ENCODE measurements at places on chromosomes 11 and 22.

DNA sequence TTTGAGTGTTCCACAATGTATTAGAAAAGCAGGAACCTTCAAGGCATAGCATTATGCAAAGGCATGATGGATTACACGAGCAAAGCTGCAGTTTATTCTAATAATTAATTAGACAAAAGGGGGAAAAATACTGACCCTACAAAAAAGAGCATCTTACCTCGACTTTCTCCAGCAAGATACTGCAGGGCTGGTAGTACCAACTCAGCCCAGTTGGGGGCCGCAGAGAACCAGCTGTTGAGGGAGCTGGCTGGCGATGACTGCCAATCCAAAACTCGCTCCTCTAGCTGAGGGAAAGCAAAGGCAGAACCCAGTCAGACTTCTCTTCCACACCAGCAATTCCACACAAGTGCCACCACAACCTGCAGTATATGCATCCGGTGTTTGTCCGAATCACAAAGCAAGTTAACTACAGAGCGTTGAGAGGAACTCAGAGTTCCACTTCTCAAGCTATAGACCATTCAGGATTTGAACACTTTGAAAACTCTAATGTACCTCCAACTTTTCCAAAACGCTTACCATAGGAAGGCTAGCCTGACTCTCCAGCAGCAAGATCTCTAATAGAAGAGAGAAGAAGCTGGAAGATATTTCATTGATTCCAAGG lies 13.7 kb downstream of the NFRKB start:
- DNase-seq = peak; percentile 28

DNA sequence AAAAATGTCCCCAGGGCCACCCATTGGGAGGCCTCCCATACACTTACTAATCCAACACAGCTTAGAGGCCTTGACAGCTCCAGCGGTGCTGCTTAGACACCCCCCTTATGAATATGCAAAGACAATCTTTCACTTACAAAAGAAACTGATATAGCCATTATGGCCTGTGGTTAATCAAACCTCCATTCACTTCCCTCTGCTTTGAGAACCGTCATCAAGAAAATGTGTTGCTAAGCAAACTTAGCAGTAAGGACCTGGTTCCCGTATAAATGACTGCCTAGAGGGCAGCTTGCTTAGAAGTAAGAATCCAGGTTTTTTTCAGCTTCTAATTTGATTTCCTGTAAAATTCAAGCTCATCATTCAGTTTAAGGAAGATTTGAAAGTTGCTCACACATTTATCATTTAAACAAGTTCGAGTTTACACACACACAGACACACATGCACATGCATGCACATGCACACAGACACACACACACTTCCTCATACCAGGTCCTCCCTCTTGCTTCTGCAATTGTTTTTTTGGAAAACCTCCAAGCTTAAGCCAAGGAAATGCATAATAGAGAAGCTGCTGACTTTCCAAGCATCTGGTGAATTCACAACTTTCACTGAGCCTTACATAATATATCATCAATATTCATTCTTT lies 137.7 kb upstream of the BLID start:
- DNase-seq = no peak

DNA sequence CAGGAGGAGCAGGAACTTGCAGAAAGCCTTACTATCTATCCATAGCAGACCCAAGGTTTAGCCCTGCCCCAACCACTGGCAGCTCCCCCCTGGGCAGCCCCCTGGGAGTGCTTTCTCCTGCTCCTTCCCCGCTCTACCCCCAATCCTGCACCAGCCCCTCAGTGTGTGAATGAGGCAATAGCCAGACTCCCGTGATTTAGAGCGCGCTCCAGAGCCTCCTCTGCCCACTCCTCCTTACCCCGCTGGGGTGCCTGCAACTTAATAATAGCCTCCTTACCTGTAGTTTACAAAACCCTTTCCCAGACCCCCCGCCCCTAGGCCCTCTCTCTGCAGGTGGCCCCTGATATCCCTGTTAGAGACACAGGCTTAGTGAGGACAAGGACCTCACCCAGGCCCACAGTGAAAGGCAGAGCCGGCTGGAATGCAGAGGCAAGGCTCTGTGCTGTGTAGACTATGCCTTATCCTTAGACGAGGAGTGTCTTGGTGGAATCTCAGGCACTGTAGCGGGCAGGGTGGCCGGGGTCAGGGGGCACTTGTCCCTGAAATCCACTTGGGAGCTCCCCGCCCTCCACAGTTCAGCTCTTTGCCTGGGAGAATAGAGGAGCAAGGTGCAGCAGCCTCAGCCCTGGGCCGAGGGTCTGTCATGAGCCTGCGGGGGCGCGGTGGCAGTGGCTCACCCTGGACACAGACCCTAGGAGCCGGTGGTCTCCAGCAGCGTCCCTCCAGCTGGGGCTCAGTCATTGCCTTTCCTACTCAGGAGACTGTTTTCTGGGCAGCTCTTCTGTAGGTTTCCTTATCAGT lies 4.3 kb upstream of the CARNS1 start:
- DNase-seq = no peak

DNA sequence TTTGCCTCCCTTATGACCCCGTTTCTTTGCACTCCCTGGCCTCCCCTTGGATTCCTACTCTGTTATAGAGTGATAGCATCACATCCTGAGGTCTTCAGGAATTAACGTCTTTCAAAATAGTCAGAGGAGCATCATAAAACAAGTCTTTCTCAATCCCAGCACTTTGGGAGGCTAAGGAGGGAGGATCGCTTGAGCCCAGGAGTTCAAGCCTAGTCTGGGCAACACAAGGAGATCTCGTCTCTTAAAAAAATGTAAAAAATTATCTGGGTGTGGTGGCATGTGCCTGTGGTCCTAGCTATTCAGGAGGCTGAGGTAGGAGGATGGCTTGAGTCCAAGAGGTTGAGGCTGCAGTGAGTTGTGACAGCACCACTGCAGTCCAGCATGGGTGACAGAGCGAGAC lies 68.7 kb upstream of the AMPD3 start:
- no peak for DNase-seq

- no peak for DNase-seq
These were observed 4.2 kb upstream of the C11orf86 start for GRCh38 chr11:66970807-66971442.

- no peak for DNase-seq
These were observed 168.9 kb upstream of the TBCEL start for GRCh38 chr11:120854988-120855387.

- DNase-seq = no peak
These were observed 149.1 kb upstream of the E2F8 start for GRCh38 chr11:19389787-19390303.

DNA sequence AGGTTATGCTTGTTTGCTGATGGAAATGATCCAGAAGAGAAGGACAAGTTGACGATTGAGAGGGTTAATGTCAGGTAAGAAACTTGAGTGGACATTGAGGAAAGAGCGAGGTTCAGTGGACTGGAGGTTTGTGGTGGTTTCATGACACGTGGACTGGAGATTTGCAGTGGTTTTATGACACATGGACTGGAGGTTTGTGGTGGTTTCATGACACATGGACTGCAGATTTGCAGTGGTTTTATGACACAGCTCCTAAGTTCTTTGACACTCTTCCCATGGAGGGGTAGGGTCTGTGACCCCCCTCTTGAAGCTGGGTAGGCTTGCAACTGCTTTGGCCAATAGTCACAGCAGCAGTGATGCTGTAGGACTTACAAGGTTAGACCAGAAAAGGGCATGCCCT lies 5.4 kb upstream of the MAPK8IP2 start:
- no peak for DNase-seq

- no peak for DNase-seq
These were observed 22.9 kb downstream of the FAM76B start for GRCh38 chr11:95766701-95767100.

- no peak for DNase-seq
These were observed 61.0 kb downstream of the FBXO7 start for GRCh38 chr22:32535531-32536190.

- no peak for DNase-seq
These were observed 6.0 kb upstream of the CBX6 start for GRCh38 chr22:38878001-38878400.

GRCh38 chr11:69787906-69788305 lies 12.8 kb upstream of the FGF4 start:
- DNase-seq = no peak

DNA sequence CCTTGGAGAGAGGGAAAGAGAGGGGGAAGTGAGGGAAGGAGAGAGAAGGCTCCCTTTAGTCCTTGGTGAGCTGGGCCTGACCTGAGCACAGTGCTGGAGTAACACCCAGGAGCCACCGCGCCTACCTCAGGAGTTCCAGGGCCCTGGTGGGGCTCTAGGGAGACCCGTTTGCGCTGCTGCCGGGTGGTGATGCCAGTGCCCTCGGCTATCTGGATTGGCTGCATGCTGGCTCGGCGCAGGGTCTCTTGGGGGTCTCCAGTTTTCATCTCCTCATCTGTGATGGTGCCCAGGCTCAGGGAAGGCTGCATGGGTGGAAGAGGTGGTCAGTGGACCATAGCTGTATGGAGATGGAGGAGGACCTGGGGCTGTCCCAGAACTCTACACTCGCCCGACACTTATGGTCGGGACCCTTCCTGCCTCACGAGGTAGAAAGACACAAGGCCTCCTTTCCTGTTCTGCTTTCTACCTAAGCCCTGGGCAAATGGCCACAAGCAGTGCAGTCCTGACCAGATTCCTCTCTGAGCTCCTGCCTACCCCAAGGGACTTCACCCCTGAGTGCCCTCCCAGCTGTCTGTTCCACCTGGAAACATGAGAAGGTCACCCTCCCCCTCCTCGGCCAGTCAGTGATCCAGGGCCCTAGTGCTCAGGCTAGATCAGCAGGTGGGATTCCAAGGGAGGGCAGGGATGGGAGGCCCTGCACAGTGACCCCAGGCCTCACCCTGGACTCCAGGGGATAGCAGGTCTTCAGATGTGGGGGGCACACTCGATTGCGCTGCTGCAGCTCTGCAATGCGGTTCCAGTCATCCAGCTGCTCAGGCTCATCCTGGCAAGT lies 6.0 kb downstream of the IL18BP start:
- no peak for DNase-seq

GRCh38 chr22:17471886-17472535 lies 91.3 kb upstream of the SLC25A18 start:
- DNase-seq = no peak

- no peak for DNase-seq
These were observed 466.9 kb downstream of the BRD1 start for GRCh38 chr22:49360746-49361145.

DNA sequence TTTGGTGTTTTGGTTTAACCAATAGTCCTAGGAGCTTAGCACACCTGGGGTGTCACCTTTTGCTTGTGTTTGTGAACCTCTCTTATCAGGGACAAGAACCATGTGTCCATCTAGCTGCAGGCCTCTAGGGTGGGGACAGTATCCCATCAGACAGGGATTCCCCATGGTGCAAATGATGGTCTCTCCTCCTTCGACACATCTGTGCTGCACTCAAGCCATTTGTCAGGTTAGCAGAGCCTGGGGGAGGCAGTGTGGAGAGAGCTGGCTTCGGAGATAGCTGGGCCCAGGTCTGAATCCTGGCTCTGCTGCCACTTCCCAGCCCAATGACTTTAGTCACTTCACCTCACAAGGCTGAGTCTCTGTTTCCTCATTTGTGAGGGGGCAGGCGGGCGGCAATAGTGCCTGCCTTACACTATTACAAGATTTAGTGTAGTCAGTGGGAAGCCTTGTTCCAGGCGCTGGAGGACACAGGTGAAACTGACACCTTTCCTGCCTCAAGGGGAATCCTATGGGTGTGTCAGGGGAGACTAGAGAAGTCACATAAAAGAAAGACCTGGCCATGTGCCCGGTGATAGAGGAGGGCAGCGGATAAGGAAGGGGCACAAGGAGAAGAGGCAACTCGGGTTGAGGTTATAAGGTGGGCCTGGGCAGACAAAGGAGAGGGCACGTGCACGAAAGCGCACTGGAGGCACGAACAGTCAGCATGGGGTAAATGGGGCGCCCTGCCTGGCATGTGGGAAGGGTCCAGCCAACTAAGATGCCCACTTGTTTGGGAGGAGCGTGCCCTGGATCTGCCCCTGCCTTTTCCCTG lies 12.6 kb downstream of the KLHL35 start:
- no peak for DNase-seq

GRCh38 chr22:29141078-29141688 lies 64.5 kb upstream of the EMID1 start:
- DNase-seq = no peak

DNA sequence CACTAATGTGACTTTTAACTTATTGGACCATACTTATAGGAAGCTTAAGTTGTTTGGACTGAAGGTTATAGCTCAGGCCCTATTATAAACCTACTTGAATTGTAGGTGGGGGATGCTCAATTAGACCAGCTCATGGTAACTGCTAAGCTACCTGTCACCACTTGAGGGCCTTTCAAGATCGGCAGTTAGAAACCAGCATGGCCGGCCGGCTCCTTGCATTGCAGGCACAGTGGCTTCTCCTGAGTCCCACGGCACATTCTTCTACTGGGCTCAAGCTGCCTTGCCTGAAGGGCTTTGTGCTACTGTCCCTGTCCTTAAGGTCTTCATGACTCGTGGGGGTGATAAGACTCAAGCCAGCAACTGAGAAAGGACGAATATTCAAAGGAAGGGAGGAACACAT lies 70.8 kb downstream of the TBC1D22A start:
- DNase-seq = no peak

DNA sequence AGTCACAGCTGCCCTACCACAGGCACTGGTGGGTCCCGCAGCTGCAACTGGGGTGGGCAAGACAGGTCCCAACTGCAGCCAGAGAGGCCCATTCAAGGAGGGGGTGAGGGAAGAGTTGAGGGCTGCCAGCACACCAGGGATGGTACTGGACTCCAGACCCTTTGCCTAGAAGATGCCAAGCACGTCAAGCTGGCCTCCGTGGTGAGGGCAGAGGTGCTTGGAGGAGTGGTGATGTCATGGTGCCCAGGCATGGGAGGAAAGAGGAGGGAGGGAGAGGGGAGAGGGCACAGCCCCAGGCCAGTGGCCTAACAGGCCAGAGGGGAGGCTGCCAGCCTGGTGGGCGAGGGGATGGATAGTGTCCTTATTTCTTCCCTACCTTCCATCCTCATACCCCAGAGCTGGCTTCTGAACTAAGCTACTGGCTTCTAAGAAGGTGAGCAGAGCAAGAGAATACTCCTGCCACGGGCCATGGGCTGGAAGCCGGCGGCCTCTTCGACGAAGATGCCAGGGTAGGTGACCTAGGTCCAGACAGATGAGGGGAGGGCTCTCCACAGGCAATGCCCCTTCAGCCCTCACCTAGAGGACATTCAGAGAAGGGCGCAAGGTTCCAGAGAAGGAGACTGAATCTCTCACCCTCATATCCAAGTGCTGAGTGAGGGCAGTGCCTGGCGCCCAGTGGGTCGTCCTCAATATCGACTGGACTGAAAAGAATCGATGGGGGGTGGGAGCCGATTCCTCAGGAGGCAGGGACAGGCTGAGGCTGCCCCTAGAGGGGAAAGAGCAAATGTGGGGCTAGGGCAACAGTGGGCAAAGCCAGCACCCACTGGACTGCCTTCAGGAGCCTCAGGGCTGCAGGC lies 1.8 kb downstream of the SYT7 start:
- DNase-seq = no peak

DNA sequence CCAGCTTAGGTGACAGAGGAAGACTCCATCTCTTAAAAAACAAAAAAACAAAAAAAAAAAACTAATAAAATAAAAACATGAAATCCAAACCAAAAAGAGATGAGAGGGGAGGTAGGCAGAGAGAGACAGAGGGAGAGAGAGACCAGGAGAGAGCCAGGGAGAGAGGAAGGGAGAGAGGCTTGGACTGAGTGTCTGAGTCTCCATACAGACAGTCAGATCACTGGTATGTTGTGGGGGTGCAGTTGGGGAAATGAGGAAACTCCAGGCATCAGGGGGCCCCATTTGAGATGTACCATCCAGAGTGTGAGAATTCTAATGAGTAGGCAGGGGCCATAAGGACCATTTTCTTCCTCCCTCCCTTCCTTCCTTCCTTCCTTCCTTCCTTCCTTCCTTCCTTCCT lies 53.1 kb upstream of the SEPTIN5 start:
- no peak for DNase-seq

Measured in naive thymus-derived CD8-positive, alpha-beta T cell (primary cell).